ENCODE measurements at places on chromosomes 2 and 18. TPM values are rescaled to one million over a fixed set of nuclear protein-coding genes. Genes with fewer than 3 reads are reported as not detected.

Gene REL
- polyA plus RNA-seq, result 10.3 TPM

Gene DOK1
- 9.3 TPM for polyA plus RNA-seq

Gene UGT1A3
- polyA plus RNA-seq, result not detected

Gene SLC30A3
- 9.2 TPM for polyA plus RNA-seq

Gene IKZF2
- polyA plus RNA-seq, result 7.9 TPM

Gene TANC1
- polyA plus RNA-seq, result 54.5 TPM

Gene PRSS56
- polyA plus RNA-seq, result 0.09 TPM

Gene C1QL2
- not detected for polyA plus RNA-seq

Gene LHCGR
- polyA plus RNA-seq, result 0.19 TPM

Gene PAX8
- 297 TPM for polyA plus RNA-seq

Gene TRAF3IP1
- 22.7 TPM for polyA plus RNA-seq

GRCh38 chr2:207140265-207140664 is 25.5 kb downstream of the KLF7 start:
- no peak for DNase-seq

- no peak for DNase-seq
Observed at GRCh38 chr2:207282916-207283315, 117.2 kb upstream of the KLF7 start.

- DNase-seq, result no peak
Observed at GRCh38 chr2:168181825-168182224, 65.6 kb downstream of the STK39 start.

GRCh38 chr2:2332381-2332780 is 1.3 kb upstream of the MYT1L start:
- no peak for DNase-seq

DNA sequence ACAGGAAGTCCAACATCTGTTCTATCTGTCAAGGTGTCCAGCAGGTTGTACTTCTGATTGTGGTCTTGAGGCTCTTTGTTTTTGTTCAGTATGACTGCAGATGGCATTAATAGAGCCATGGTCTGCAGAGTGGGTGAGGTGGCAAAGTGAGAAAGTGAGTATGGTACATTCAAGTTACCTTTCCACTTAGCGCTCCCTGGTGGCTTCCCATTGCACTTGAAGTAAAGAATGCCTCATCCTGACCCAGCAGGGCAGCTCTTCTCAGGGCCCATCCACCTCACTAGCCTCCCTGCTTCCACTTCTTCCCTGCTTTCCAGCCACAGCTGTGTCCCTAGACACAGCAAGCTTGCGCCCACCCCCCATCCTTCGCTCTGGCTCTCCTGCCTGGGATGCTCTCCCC is 148.0 kb upstream of the ALPP start:
- no peak for DNase-seq

- peak; percentile 85 for DNase-seq
Observed at GRCh38 chr2:209771474-209772289, at the start of gene UNC80. Gene UNC80 (plus strand): TSS chr2:209771832. CDS start chr2:209772073, 241 bp downstream.

DNA sequence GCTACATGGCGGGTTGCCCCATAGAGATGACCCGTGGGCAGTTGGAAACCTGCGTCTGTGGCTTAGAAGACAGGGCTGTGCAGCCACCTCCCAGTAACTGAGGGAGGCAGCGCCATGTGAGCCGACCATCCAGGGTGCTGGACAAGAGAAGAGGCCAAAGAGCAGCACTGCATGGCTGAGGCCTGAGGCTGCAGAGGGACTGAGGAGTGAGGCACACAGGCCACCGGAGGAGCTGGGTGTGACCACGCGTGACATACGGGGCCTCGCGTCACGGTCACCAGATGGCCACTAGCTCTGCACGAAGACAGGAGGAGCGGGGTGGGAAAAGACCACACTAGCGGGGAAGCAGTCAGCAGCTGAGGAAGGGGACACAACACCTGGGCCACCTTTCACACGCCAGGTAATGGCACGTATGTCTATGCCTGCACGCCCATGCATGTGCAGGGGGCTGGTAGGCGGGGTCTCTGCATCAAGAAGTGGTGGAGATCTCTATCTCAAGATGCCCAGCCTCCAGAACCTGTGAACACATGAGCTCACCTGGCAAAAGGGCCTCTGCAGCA is 61.4 kb downstream of the NDUFA10 start:
- no peak for DNase-seq

DNA sequence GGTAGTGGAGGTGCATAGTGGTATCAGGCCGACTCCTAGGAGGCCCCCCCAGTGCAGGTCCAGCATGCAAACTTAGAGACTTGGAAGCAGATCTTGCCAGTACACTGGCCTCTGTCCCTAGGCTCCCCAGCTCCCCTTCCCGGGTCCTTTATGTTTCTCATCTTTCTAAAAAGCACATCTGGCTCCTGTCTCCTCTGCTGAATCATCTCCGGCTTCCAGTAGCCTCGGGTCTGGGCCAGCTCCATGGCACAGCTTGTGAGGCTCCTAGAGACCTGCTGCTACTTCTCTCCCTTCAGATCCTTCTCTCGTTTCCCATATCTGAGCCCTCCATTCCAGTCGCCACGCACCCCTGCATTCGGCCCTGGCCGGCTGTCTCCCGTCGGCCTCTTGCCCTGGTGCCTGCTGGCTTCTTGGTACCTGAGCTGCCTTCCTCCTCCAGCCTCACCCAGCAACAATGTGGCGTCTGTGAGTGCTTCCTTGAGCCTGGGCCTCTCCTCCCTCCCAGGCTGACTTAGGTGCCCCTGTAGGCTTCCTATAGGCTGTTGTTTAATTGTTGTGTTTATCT is 6.6 kb downstream of the TRAF3IP1 start:
- DNase-seq, result no peak

DNA sequence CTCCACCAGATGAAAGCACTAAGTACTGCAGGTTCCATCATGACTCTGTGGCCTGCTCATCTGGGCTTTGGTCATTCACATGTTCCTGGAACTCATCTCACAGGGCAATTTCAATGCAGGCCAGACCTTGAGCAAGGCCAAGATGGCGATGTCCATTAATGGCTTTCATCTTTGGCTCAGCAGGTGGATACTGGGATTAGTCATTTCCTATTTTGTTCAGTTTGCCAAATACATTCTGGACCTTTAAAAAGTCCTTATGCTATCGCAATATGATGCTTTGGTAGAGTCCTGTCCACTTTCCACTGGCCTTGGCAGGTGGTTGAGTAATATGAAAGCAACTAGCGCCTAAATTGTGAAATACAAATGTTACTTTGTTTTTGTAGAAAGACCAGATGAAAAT is 170.1 kb upstream of the REV1 start:
- DNase-seq, result no peak

GRCh38 chr2:11310212-11310611 is 34.2 kb downstream of the ROCK2 start:
- no peak for DNase-seq

DNA sequence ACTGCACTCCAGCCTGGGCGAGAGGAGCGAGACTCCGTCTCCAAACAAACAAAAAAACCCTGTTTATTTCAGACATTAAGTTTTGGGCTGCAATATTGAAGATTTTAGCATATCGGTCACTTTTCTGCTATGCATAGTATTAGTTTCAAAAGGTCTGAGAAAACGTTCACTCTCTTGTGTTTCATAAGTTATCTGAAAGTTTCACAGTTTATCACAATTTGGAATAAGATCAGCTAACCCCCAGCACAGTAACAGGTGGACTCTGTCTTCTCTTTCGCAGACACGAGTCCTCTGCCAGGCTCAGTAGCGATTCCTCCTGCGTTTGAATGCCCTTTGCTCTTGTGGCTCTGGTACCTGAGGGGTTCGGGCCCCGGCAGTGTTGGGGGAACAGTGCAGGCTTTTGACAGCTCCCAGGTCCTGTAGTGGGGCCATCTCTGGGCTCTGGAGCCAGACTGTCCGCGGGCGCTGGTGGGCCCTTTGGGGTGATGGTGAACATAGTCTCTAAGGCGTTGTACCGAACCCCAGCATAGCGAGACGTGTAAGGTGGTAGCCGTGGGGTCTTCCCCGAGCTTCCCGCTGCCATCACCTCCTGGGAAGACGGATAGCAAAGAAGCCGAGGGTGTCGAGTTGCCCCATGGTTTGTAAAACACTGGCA is 20.4 kb downstream of the NFATC1 start:
- no peak for DNase-seq

DNA sequence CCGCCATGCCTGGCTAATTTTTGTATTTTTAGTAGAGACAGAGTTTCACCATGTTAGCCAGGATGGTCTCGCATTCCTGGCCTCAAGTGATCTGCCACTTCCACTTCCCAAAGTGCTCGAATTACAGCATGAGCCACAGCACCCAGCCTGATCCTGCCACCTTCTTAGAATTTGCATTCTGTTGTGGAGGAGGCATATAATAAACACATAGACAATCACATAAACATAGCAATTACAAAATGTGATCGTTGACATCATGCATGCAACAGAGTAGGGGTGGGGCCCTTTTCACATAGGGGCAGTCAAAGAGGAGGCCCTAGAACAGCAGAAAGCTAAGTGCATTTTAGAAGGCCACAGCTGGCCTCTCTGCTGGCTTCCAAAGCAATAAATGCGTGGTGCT is 39.9 kb upstream of the TSPYL6 start:
- DNase-seq, result peak; percentile 66

GRCh38 chr18:6745504-6746031 is 16.1 kb downstream of the ARHGAP28 start:
- no peak for DNase-seq

- no peak for DNase-seq
Observed at GRCh38 chr2:185785851-185786473, 47.4 kb downstream of the FSIP2 start.

- no peak for DNase-seq
Observed at GRCh38 chr2:73033766-73034381, 37.6 kb downstream of the SFXN5 start.

GRCh38 chr2:128322715-128323554 is 4.3 kb upstream of the HS6ST1 start:
- no peak for DNase-seq

- DNase-seq, result no peak
Observed at GRCh38 chr2:165827016-165827920, 33.2 kb upstream of the GALNT3 start.

DNA sequence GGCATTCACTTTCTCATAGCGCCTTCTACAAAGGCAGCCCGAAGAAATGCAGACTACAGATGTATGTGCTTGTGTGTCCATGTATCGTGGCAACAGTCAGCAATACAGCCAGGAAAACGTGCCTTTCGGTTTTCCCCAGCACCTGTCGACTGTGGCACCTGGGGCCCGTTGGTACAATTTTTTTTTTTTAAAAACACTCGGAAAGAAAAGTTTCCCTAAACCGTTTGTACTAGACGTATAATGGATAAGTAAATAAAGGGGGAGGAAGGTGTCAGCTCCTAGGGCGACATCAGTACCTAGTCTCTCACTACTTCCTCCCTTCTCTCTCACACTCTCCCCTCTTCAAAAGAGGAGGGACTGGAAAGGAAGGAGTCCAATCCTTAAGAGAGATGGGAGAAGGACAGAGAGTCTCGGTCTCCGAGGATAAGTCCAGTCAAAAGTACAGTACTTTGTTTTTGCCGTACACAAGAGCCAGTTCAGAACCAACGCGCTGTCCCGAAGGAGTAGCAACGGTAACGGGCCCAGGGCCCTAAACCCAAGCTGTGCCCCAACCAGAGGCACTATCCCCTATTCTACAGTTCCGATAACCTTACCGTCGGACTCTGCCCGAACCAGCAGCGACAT is 759 bp downstream of the PPP4R3B start:
- DNase-seq, result peak; percentile 40

DNA sequence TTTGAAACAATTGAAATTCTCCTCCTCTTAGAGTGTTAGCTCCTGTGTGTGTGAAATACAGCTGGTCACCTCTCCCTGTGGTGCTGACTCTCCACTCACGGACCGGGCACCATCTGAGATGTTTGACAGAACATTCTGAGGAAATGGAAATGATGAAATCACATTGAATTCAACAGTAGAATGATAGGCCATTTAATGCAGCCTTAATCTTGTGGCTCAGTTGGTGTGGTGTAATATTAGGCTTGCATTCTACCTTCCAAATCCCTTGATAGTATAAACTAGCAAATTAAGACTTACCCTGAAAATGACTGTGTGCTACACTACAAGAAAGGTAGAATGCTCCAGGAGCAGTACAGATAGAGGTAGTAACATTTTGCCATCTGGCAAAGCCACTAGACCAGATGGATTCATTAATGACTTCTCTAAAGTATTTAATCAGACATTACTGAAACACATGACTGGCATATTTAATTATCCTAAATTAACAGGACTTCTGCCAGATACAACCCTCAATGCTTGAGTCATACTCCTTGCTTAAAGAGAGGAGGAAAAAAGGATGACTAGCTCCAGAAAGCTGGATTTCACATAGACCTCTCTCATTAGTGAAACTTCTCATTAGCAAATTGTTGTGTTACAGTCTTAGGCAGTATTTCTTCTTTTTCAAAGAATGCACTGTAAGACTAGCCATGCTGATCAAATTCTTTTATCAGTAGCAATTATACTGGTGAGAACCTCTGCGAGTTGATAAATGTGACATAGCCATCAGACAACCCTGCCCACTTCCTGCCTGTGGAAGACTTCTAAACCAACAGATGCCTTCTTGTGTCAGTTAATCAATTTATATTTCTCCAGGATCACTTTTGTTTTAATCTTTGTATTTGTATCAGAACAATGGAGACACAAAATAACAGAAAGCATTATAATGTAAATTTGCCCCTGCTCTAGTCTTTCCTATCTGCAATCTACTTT is 80.6 kb downstream of the EML6 start:
- DNase-seq, result no peak

- no peak for DNase-seq
Observed at GRCh38 chr2:221747289-221747972, 175.3 kb upstream of the EPHA4 start.

DNA sequence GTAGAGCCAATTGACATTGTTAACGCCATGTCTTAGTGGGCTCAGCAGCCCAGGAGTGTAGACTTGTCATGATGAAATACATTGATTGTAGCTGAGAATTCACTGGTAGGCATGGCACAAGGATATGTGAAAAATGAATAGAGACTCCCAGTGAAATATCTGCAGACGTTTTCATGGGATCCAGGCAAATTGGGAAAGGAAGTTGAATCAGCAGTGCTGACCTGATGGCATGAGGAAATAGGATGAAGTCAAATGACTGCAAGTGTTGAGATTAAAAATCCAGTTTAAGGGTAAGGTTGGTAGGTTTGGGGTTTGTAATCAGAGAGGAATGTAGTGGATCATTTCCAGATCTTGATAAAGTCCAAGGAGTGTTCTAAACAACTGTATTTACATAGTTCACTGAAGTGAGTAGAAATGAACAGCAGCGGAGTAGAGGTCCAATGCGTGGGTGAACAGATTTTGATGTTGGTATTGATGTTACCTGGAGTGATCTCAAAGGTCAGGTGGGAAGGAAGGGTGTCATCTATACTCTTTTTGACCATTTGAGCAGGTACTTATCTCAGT is 24.6 kb downstream of the INSIG2 start:
- no peak for DNase-seq

DNA sequence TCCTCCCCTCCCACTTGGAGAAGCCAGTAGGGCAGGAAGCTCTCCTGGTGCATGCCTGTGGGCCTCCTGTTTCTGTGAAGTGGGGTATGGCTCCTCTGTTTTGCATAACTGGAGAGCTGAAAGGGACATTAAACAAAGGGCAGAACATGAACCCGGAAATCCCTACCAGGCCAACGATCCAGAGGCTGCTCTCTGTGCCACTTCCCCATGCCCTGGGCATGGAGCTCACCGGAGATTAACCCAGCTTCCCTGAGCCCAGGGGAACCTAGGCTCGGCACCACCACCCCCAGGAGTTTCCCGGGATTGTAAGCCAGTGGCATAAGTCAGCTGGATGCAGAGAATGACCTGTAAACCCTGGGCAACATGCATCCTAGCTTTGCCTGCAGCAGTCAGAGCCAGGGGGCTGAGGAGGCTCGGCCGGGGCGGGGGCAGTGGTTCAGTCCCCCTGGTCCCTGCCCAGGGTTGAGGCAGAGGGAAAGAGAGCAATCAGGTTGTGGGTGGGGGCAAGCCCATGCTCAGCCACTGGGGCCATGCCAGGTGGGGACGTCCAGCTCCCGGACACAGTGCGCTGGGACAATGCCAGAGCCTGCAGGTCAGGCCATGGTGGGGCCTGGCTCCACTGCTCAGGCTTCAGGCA is 49.5 kb downstream of the TIMM21 start:
- no peak for DNase-seq

Measured in renal cortex interstitium (tissue), 15 donors.